ENCODE measurements at places on chromosomes 5 and 9. TPM values are rescaled to one million over a fixed set of nuclear protein-coding genes. Genes with fewer than 3 reads are reported as not detected.
A peak's percentile ranks its signal among the peaks of the same experiment; 100 is the strongest.

The SPATA6L gene
- polyA plus RNA-seq, result 0.44 TPM

The BARHL1 gene
- not detected for polyA plus RNA-seq

The NUTM2F gene
- polyA plus RNA-seq, result not detected

The ITGA1 gene
- polyA plus RNA-seq, result 9.9 TPM

The KCNN2 gene
- not detected for polyA plus RNA-seq

The PCDHA9 gene
- 0.02 TPM for polyA plus RNA-seq

The LHX3 gene
- not detected for polyA plus RNA-seq

The KIF4B gene
- 0.02 TPM for polyA plus RNA-seq

The ALG2 gene
- 35.6 TPM for polyA plus RNA-seq

The PCDHA12 gene
- 0.54 TPM for polyA plus RNA-seq

The CXCL14 gene
- 0.05 TPM for polyA plus RNA-seq

The ZNF484 gene
- 1.1 TPM for polyA plus RNA-seq

The ZDHHC11 gene
- 0.65 TPM for polyA plus RNA-seq

The PKD2L2 gene
- 0.11 TPM for polyA plus RNA-seq

The SRD5A1 gene
- 25.1 TPM for polyA plus RNA-seq

- no peak for DNase-seq
These were observed 64.1 kb upstream of the FCN1 start for GRCh38 chr9:134981829-134982228.

GRCh38 chr9:110073356-110073905 lies 134.5 kb downstream of the C9orf152 start:
- no peak for DNase-seq

DNA sequence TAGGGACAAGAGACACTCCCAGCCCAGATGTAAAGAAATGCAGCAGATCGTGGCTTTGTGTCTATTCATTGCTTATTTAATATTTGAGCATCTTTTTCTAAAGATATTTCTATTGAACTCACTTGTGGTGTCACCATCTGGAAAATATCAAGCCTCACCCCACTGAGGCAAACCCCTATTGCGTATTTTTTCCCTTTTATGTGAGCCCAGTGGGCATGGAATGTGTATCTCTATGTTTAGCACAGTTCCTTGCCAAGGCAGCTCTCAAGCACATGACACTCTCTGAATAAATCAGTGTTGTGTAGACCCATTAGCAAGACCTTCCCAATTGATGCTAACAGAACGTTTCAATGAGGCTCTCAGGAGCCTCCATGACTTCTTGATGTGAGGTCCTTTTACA lies 81.6 kb downstream of the TMEM174 start:
- no peak for DNase-seq

DNA sequence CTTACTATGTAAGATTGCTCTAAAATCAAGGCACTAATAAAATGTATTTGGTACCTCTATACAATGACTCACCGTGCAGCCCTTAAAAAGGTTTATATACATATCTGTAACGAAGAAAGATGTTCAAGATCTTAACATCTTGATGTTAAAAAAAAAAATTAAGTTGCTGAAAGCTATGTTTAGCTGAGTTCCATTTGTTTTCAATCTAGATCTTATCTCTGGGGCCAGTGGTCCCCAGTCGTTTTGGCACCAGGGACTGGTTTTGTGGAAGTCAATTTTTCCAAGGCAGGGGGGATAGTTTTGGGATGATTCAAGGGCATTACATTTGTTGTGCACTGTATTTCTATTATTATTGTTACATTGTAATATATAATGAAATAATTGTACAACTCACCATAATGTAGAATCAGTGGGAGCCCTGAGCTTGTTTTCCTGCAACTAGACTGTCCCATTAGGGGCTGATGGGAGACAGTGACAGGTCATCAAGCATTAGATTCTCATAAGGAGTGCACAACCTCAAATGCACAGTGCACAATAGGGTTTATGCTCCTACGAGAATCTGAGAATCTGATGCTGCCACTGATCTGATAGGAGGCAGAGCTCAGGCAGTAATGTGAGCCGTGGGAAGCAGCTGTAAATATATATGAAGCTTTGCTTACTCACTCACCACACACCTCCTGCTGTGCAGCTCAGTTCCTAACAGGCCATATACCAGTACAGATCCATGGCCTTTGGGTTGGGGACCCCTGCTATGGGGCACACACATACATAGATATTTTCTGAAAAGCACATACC lies 27.6 kb upstream of the TSLP start:
- DNase-seq, result peak; percentile 33

- DNase-seq, result no peak
These were observed 49.9 kb downstream of the P4HA2 start for GRCh38 chr5:132177691-132178149.

DNA sequence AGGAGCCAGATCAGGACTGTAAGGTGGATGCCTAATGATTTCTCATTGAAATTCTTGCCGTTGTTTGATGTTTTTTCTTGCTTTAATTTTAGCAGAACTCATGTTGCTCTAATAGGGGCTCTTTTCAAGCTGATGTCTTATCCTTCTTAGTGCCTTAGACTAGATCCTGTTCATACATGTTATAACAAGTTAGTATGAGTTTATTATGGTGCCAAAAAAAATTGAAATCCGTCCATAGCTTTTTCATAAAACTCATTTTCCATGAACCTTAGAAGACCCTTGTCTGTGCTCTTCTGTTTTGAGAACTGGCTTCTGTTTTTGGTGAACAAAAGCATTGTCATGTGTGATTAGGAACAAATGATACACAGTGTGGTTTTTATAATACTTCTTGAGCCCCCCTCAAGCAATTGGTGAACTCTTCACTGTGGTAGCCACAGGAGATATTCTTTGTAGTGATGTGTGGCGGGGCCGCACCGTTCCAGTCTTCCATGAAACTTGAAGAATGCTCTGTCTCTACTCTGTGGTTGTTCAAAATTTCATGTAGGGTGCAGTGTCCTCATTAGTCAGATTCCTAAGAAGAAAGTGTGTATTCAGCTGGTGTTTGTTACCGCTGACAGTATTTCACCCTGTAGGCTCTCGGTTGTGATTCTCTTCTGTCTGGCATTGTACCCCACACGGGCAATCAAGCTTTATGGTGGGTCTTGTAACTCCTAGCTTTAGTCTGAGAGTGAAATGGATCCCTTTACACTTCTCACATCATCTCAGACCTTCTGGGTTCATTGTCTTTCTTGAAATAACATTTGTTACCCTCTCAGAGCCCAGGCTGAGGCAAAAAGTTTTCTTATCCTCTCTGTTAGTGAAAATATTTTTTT lies 10.7 kb downstream of the OTULIN start:
- no peak for DNase-seq

DNA sequence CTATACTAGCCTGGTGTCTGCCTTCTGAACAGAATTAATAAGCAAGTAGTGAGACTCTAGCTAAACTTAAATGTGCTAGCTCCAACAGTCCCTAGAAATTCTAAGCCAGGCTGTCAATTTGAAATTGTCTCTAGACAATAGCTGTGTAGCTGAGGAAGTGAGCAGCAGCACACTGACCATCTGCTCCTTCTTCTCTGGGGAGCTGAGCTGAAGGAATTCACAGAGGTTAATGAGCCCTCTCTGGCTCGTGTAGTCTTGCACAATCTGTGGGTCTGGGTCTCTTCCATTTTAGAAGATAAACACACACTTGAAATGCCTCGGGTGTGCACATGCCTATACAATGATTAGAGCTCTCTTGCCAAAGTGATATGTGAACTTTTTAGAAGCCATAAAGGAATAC lies 63.5 kb upstream of the BARX1 start:
- DNase-seq, result no peak

DNA sequence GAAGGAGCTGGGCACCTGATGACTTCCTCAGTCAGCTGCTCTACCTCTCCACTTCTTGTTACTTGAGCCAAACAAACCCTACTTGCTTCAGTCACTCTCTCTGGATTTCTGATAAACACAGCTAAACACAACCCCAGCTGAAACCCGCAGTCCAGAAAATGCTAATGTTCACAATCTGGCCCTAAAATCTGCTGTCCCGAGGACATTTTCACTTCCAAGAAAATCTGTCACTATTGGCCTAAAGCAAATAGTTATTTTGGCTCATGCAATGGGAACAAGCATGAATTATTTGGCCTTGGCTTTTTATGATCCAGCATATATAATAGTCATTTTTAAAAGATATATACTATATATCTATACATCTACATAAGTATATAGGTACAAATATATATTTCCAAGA lies 19.1 kb downstream of the FAM81B start:
- no peak for DNase-seq

- no peak for DNase-seq
These were observed 243.0 kb upstream of the PTPRD start for GRCh38 chr9:10855847-10856246.

- DNase-seq, result no peak
These were observed 681.4 kb downstream of the NR2F1-AS1 start for GRCh38 chr5:92899611-92900010.

GRCh38 chr5:148733601-148734438 lies 79.5 kb upstream of the HTR4 start:
- peak; percentile 30 for DNase-seq

DNA sequence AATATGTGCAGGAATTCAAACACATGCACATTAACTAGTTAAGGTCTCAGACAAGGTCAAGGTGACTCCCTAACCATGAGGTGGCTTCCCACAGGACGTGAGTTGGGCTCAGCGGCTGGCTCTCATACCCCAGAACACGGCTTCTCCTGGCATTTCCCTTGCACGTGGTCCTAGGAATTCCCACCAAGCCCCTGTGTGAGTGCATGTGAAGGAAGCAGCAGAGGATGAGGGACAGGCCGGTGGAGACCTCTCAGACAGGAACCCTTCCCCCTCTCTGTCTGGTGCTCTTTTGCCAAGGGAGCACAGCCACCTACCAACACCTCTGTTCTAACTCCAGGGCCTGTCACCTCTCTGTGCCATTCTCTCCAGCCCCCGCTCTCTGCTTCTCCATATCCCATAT lies 271.0 kb downstream of the FSTL4 start:
- DNase-seq, result no peak

DNA sequence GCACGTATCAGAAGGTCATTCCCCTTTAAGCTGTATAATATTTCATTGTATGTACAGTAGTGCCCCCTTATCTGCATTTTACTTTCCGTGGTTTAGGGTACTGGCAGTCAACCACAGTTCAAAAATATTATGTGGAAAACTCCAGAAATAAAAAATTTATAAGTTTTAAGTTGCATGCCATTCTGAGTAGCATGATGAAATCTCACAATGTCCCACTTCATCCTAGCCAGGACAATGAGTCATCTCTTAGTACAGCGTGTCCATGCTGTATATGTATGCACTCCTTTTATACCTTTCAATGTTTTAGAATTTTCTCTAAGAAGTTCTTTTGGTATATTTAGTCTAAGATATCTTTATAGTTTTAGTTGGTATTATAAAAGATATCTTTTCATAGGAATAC lies 115.0 kb upstream of the HAND1 start:
- DNase-seq, result no peak

DNA sequence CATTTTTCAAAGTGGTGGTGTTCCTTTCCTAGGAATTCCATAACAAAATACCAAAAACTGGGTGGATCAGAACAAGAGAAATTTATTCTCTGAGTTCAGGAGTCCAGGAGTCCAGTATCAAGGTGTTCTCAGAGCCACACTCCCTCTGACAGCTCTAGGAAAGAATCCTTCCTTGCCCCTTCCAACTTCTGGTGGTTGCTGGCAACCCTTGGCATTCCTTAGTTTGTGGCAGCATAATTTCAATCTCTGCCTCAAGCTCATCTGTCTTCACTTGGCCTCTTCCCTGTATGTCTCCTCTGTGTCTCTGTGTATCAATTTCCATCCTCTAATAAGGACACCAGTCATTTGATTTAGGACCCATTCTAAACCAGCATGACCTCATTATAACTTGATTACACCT lies 243.7 kb downstream of the MPDZ start:
- DNase-seq, result no peak

- DNase-seq, result no peak
These were observed 21.7 kb downstream of the ABO start for GRCh38 chr9:133253268-133253667.

DNA sequence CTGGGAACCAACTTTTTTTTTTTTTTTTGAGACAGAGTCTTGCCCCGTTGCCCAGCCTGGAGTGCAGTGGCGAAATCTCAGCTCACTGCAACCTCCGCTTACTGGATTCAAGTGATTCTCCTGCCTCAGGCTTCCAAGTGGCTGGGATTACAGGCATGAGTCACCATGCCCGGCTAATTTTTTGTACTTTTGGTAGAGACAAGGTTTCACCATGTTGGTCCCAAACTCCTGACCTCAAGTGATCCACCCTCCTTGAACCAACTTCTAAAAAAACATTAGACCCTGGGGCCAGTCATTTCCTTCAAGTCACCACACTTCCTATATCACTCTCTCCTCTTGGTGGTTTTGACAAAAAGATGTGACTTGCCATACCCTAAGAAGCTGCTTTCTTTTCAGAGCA lies 10.9 kb upstream of the SHROOM1 start:
- DNase-seq, result no peak

GRCh38 chr9:122998448-122998847 lies 35.0 kb upstream of the GPR21 start:
- DNase-seq, result no peak

DNA sequence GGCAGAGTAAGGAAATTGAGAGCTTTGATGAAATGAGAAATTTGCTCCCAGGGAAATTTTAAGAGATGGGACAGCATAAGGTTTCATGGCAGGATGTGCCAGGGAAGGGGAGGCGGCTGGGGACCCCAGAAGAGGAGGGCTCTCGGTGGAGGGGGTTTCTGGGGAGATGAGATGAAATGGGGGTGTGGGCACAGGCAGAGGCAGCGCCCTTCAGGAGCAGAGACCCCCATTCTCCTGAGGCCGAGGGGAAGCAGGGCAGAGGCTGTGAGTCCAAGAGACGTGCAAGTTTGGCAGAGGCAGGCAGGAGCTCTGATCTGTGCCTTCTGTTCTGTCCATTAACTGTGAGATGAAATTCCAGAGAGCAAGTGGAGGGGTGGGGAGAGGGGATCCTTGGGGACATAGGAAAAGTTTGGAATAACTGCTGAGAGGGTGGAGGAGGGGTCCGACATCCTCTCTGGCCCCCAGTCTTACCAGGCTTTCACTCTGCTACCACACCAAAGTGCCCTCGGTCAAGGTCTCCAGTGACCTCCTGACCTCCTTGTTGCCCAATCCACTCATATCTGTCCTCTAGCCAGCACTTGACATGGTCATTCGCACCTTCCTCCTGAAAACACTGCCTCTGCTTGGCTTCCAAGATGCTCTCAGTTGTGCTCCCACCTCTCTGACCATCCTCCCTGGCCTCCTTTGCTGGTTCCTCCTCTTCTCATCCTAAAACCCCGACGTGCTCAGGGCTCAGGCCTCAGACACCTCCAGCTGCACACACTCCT lies 108.1 kb upstream of the MVB12B start:
- no peak for DNase-seq

GRCh38 chr5:133924221-133924920 lies 44.1 kb downstream of the C5orf15 start:
- peak; percentile 65 for DNase-seq

DNA sequence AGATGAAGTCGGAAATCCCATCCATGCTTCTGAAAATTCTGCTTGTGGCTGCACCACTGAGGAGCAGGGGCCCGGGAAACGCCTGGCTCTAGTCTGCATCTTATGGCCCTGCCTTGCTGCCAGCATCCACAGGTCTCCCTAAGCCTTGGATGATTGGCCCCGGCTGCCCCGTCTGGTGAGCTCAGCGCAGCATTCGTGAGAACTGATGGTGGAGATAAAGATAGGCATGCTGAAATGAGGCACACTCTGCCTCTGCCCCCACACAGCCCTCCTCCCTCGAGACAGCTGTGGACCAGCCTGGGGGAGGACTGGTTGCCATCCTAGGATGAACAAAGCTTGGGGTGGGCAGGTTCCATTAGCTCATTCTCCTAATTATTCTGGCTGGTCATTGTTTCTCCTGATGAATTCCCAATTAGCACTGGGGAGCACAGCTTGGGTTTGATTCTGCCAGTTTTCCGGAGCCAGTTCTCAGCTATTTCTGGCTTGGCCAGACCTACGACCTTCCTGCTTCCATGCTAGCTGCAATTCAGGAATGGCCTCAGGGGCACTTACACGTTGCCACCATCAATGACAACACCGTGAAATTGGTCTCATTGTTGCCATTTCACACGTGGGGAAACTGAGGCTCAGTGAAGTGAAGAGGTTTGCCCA lies 62.8 kb upstream of the CPEB4 start:
- DNase-seq, result peak; percentile 50

All from SK-N-SH (cell line).